IPS DF 19.7 (cell line): ENCODE measurements at places on chromosomes 3 and 15.

- no peak for DNase-seq
Observed at GRCh38 chr15:26531489-26531888, 241.4 kb downstream of the GABRB3 start.

- DNase-seq, result no peak
Observed at GRCh38 chr3:94011233-94011711, 17.1 kb downstream of the STX19 start.

- DNase-seq, result no peak
Observed at GRCh38 chr15:70222606-70223005, 124.9 kb upstream of the TLE3 start.

- no peak for DNase-seq
Observed at GRCh38 chr15:52013151-52013791, 5.7 kb upstream of the MAPK6 start.

- DNase-seq, result no peak
Observed at GRCh38 chr3:189927975-189928895, 192.5 kb downstream of the P3H2 start.

DNA sequence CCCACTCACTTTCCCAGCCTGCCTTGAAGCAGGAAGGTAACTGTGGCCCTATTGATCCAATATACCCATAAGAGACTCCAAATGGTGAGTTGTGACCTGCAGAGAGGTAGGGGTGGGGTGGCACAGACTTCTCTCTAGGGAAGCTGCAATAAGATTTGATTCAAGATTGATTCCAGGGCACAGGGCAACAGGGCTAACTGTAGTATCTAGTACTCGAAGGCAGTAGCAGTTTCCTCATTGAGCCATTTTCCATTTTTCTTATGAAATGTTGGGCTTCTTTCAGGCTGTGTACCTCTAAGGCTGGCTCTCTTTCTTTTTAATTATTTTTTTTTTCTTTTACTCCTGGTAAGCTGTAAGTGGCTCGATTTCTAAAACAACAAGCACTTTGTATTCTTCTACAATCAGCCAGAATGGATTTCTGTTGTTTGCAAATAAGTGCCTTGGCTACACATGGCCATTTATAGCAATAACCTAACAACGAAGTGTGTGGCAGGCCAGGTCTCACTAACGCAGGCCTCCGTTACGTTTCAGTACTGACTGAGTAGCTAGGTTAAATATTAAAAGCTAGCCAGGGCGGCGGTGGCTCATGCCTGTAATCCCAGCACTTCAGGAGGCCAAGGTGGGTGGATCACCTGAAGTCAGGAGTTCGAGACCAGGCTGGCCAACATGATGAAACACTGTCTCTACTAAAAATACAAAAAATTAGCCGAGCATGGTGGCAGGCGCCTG, 19.3 kb downstream of the CCDC12 start:
- DNase-seq, result no peak

- no peak for DNase-seq
Observed at GRCh38 chr15:55407498-55408011, 604 bp downstream of the CCPG1 start.

- no peak for DNase-seq
Observed at GRCh38 chr3:160810362-160811236, 54.6 kb downstream of the PPM1L start.

DNA sequence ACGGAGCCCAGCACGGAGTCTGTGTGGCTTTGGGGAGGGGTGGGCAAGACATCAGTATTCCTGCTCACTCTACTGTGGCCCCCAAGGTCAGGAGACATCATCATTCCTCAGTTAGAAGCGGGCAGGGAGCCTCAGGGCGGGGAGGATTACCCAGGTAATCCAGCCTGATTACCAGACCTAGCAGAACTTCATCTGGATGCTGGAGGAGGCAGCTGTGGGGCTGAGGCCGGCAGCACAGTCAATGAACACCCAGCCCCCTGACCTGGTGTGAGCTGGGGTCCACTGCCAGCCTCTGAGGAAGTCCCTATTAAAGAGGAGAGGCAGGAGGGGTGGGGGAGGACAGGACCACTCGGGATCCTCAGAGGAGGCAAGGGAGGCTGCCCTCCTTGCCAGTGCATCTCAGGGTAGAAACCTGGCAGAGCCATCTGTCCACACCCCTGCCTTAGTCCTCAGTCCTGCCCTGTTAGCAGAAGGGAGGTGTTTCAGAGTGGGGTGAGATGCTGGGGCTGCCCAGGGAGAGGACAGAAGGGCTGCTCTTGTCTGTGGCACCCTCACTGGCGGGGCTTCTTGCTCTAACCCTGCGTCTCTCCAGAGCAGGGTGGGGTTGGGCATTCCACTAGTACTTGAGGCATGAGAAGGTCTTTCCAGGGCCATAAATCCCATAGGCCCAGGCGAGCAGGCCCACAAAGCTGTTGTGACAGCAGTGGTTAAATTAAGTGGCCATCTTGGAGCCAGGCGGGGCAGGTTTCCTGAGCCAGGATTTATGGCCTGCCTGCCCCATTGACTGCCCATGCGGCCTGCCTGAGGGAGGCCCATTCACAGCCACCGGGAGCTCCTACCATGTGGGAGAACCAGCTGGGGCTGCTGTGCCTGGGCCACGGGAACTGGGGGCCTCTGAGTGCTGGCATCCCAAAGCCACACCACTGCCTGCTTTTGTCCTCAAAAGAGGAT, 82.1 kb downstream of the LINGO1 start:
- DNase-seq, result no peak

DNA sequence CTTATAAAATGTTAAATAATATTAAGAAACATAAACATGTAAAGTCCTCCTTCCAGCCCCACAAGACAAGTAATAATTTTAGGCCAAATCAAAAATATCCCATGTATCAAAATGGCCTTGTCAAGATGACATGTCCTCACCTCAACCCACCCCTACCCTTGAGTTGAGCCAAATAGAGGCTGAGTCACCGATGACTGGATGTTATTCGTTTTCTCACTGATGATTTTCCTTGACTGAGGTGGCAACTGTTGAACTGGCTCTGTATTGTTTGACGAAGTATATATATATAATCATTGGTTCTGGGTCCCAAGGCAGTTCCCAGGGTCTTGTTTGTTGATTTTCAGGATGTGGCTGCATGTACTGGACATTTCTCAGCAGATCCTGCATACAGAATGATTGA, 75.3 kb downstream of the TMEM108 start:
- DNase-seq, result no peak

GRCh38 chr3:133881939-133882825, 13.5 kb downstream of the RAB6B start:
- no peak for DNase-seq

GRCh38 chr3:138493804-138494606, 59.6 kb downstream of the ESYT3 start:
- DNase-seq, result no peak
